ENCODE measurements at places on chromosomes 16 and 17.
A peak's percentile ranks its signal among the peaks of the same experiment; 100 is the strongest.

- DNase-seq = no peak
Observed at GRCh38 chr16:23055481-23055880, 93.8 kb downstream of the USP31 start.

GRCh38 chr17:29240477-29240876 is 6.2 kb upstream of the CRYBA1 start:
- DNase-seq = peak; percentile 37

DNA sequence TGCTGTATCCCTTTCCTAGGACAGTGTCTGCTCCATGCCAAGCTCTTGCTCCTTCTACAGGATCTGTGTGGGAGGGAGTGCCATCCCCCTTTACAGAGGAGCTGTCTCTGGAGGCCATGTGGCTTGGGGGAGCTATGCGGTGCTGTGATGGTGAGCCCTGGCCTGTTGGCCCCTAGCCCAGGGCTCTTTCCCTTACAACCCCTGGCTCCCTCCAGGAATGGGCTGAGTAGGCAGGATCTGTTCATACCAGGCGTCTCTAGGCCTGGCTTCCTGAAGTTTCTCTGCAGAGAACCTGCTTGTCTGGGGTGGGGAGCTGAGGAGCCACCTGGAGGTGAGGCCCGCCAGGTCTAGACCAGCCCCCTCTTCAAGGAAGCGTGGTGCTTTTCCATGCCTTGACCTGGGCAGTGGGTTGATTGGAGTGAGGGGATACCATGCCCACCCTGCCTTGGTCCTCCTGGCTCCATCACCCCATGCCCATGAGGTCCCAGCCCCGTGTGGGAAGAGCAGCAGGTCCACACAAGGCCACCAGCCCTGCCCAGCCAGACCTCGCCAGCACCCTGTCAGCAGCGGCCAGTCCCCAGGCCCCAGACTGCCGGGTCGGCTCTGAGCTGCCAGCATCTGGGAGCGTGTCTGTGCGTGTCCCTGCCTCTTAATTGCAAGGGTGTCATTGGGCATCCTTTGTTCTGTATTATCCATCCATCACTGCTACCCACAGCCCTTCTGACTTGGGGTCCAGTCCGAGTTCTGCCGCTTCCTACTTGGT is 14.7 kb downstream of the LLGL2 start:
- no peak for DNase-seq

GRCh38 chr16:17939723-17940122 is 396.8 kb downstream of the NPIPA8 start:
- DNase-seq = no peak

- no peak for DNase-seq
Observed at GRCh38 chr17:14199601-14200000, 37.1 kb downstream of the CDRT15 start.

GRCh38 chr16:26643519-26643918 is 423.2 kb upstream of the C16orf82 start:
- DNase-seq = no peak

GRCh38 chr16:88464447-88465318 is 11.6 kb downstream of the ZFPM1 start:
- DNase-seq = peak; percentile 39

All from mesendoderm (in vitro differentiated cells).